Stimulated activated CD4-positive, alpha-beta T cell treated with anti-CD3 and anti-CD28 coated beads, Interleukin-15, amount 100 ng/mL, for 48 hours (primary cell): ENCODE measurements at places on chromosomes 4 and X.

- no peak for DNase-seq
Observed at GRCh38 chr4:152786627-152787026, 6.9 kb downstream of the ARFIP1 start.

DNA sequence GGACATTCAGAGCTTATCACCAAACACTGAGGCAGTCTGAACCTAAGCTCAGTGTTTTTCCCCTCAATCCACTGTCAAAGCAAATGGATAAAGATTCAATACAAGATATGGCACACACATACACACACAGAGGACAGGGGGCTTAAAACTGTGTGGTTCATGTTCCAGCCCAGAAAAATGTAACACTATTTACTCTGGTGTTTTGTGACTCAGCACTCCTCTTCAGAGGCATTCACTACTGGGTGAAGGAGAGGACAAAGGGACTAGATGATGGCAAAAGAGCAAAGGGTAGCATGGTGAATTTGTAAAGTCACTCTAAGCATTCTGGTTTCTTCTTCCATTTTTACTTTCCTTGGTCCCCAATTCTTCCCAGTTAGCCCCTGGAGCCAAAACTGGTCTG is 120.3 kb downstream of the ARHGEF9 start:
- DNase-seq = no peak

DNA sequence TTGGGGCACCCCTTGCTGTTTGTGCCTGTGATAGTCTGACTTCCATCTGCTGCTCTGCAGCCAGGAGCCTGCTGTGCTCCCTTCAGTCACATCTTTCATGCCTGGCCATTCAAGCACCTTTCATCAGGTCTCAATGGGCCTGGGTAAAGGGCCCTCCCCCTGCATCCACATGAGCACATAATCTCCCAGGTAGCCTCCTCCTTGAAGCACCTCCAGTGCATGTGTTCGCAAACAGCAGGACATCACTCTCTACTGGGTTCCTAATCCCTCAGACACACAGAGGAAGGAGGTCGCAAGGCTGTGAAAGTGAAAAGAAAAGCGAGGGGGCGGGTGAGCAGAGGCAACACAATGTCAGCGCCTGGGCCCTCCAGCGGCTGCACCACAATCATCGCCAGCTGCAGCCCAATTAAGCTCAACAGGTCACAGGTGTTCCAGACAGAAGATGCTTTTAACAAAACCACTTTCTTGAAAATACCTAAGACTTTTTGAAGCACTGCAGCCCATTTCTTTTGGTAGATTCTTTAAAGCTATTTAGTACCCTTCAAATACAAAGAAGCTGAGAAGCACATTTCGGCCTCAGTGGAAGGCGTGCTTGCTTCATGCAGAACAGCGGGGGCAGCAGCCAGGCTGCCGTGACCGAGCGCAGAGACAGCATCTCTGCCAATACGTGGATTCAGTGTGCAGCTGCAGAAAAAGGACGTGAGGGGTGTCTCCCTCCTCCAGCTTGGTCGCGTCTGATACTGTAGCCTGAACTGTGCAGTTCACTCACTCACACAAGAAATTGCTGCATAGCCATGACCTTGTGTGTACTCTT is 92.2 kb upstream of the SPRY1 start:
- DNase-seq = no peak

DNA sequence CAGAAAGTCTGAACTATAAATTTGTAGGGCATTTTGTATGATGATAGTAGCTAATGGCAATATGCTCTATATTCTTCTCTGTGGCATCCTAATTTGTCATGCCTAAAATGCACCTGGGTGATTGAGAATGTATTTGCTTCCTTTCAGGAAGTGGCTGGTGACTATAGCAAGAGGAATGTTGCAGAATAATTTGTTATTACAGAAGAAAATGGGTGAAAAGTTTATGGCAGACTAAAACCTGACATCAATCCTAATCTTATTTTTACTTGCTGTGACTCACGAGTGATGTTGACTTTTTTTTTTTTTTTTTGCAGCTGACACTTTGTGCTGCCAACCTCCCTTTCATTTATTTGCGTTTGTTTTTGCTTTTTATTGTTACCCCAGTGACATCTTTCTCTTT is 141.1 kb downstream of the MSL3 start:
- no peak for DNase-seq

DNA sequence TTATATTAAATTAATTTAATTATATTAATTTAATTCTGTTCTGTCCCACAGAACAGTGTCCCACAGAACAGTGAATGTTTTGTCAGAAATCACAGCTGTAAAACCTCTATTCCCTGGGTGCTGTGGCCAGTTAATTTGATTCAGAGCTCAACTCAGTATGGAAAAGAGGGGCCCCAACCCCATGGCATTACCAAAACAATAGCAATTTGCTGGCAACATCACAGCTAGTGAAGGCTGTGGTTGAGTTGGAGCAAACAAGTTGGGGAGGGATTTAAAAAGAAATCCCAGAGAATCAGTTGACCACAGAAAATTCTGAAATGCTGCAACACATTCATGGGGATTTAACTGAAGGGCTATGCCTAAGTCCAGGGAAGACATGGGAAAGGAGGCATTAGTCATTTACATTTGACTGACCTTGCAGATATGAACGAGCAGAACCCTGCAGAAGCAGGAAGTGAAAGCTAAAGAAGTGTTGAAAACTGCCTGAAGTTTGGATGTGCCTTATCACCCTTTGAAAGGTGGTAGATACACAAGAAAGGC is 30.1 kb downstream of the PDHA2 start:
- no peak for DNase-seq

DNA sequence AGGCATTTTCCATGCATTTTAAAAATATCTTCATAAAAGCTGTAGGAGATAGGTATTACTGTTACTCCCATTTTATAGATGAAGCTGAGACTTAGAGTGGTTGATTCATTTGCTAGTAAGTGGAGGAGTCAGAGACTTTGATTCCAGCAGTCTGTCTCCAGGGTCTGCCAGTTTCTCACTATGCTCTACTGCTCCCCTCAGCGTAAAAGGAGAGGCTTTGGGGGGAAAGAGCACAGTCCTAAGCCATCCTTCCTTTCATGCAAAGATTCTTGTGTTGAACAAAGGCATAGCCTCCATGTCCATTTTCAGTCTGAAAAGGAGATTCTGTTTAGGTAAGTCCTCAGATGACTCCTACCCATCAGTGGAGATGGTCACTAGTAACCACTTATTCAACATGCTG is 117.7 kb upstream of the TMEM150C start:
- DNase-seq = no peak

- no peak for DNase-seq
Observed at GRCh38 chrX:64229154-64229553, 1.3 kb downstream of the ASB12 start.

DNA sequence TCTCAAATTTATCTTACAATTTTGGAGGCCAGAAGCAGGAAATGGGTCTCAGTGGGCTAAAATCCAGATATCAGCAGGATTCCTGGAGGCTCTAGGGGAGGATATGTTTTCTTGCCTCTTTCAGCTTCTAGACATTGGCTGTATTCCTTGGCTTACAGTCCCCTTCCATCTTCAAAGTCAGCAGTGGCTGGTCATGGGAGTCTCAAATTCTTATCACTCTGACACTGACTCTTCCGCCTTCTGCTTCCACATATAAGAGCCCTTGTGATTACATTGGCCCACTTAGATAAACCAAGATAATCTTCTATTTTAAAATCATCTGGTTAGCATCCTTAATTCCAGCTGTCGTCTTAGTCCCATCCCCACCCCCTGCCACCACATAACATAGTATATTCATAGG is 113.0 kb downstream of the PCDH7 start:
- no peak for DNase-seq

DNA sequence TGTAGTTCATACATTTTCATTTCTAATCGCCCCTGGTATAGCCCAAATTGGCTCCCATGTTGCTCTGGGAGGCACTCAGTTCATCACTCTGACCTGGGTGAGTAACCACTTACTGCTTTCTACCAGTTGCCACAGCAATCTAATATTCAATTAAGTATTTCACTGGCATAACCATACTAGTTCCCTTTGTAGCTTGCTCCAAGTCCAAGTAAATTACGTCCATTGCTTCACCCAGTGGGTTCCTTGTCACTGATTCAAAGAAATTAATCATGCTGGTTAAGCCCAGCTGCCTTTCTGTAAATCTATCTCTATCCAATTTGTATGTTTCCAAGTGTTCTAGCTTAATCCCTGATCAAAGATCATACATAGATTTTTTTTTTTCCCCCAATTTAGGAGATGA is 92.0 kb upstream of the CBR4 start:
- DNase-seq = no peak

GRCh38 chr4:10942156-10942555 is 257.6 kb upstream of the CLNK start:
- no peak for DNase-seq

GRCh38 chrX:69389101-69389501 is 115.0 kb upstream of the NALF2 start:
- no peak for DNase-seq

DNA sequence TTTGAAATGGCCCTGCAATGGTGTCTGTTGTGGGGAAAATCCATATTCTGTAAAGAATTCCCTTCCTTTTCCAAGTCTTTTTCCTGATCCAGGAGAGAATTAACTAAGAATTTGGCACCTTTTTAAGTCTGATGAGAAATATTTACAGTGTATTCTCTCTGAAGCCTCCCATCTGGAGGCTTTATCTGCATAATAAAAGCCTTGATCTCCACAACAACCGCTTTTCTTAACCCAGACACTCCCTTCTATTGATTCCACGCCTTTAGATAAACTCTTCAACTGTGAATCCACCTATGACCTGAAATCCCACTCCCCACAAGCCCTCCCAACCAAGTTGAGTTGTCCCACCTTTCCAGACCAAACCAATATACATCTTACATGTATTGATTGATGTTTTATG is 43.1 kb upstream of the TMPRSS11E start:
- DNase-seq = no peak

DNA sequence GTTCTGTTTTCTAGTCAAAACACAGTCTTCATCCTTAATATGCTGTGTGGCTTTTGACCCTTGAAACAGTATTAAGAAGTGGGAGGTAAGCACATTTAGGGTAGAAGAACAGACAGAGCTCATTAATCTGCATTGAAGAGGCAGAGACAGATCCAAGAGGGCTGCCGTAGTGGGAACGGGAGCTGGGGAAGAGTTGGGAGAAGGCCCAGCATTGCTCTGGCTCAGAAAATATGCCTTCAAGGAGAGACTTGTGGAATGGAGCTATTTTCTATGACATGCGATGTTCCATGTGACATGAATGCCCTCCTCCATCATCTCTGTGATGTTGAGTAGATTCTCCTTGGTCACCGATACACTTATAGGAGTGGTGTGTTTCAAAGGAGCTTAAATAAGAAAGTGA is 273.3 kb upstream of the BOD1L1 start:
- no peak for DNase-seq

DNA sequence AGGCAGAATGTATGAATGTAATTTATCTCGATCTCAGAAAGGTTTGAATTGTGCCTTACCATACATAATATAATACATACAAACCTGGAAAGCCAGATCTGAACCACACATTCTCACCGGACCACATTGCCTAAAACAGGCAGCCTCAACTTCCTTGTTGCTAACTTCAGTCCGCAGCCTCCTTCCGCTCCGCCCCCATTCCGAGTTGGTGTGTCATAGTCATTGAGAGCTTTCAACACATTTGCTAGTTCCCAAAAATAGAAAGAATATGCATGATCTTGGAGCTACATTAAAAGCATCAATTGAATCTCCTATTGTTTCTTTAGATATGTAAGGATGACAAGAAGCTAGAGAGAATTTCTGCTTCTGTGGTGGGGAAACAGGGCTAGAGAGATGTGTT is 127.2 kb downstream of the ARHGEF9 start:
- no peak for DNase-seq

DNA sequence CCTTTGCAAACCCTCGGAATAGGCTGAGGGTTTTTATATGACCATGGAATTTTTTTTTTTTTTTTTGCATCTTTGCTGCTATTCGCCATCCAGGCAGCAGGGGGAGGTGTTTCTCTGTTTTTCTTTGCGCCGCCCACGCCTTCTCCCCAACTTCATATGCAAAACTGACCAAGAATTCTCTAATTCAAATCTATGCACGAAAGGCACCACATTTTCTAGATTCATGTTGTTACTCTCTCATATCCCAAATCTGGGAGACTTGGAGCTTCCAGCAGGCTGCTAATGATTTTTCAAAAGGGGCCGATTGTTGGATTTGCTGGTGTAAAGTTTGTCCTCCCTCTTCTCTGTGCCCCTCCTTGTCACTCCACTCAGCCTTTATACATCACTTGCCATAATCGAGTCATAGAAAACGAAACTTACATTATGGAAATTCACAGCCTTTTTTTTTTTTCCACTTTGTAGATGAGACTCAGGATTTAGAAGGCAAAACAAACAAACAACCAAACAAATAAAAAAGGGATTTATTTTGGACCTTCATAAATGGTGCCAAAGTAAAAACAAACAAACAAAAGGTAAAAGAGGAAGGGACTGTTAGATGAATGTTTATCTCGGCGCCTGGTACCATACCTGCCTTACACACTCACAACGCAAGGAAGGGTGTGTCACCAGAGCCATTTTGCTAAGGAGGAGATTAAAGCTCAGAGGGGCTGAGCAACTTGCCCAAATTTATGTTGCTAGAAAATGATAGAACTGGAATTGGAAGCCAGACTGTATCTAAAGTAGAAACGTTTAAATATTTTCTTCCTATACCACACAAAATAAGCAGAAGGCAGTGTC is 29.3 kb upstream of the BOD1L1 start:
- DNase-seq = peak; percentile 61

- no peak for DNase-seq
Observed at GRCh38 chr4:147582386-147583060, 34.7 kb upstream of the TMEM184C start.

- DNase-seq = no peak
Observed at GRCh38 chrX:114073926-114074325, 510.0 kb upstream of the HTR2C start.

DNA sequence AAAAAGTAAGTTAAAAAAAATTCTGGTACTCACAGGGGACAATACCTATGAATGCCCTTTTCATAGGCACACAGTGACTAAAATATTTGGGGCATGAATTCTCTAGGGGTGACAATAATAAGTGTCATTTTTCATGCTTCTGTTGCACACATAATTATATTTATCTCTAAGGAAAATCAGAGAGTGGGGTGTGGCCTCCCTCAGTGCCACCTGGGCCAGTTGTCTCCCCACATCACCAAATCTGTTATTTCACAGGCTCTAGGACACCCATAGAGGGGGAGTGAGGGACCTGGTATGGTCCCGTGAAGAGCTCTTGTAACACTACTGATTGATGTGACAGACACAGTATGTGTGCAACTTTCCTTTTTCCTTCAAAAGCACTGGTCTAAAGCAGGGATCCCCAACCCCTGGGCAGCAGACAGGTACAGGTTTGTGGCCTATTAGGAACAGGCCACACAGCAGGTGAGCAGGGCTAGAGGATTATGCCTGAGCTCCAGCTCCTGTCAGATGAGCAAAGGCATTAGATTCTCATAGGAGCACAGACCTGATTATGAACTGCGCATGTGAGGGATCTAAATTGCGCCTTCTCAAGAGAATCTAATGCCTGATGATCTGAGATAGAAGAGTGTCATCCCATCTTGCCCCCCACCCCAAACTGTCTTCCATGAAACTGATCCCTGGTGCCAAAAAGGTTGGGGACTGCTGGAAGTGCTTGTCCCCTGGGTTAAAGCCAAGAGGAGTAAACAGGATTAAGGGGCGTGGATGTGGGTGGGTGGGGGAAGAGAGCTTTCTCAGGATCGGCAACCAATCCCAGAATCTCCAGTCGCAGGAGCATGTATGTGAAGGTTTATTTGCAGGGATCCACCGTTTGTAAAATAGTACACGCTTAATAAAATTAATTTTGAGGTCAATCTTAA is 856 bp downstream of the SLC9B1 start:
- DNase-seq = no peak
